Frontal cortex (tissue), 4 donors: ENCODE measurements at places on chromosomes 11 and 22.

DNA sequence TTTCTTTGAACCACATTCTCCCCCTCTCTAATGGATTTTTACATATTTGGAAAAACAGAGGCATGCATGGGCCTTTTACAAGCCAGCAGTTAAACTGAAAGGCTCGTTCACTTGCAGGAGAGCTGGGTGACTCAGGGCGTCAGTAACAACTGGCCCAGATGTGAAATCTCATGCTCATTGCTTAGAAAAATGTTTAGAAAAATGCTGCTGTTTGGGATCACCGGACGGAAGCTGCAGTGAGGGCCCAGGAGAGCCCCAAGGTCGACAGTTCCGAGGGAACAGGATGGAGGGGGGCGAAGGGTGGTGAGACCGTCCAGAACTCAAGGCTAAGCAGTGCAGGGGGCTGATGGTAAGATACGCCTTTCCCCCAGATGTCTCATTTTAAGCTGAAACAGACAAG lies 41.7 kb upstream of the SMTN start:
- DNase-seq, result no peak

- DNase-seq, result no peak
Measured at GRCh38 chr11:78295347-78295746, 106.6 kb downstream of the USP35 start.

DNA sequence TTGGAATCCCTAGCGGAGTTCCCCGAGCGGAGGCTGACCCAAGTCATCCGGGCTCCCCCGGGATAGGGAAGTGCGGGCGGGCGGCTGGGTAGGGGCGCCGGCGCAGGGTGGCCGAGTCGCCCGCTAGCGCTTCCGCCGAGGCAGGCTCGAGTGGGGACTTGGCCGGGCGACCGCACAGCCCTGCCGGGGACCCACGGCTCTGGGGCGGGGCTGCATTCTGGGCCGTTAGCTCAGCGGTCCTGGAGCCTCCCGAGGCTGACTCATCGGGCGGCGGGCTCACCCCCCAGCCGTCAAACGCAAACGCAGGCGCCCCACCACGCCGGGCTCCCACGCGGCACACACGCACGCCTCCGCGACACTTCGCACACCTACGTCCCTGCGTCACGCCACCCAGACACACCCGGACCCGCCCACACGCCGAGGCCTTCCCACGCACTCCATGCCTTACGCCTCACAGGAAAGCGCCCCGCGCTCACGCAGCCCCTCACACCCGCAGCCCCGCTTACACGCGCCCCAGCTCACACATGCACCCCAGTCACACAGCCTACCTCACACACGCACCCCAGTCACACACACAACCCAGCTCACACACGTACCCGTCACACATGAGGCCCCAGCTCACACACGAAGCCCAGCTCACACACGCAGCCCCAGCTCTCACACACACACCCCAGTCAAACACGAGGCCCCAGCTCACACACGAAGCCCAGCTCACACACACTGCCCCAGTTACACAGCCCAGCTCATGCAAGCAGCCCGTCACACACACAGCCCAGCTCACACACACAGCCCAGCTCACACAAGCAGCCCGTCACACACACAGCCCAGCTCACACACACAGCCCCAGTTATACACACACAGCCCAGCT lies 1.2 kb downstream of the PHLDB1 start:
- DNase-seq, result peak; percentile 48

DNA sequence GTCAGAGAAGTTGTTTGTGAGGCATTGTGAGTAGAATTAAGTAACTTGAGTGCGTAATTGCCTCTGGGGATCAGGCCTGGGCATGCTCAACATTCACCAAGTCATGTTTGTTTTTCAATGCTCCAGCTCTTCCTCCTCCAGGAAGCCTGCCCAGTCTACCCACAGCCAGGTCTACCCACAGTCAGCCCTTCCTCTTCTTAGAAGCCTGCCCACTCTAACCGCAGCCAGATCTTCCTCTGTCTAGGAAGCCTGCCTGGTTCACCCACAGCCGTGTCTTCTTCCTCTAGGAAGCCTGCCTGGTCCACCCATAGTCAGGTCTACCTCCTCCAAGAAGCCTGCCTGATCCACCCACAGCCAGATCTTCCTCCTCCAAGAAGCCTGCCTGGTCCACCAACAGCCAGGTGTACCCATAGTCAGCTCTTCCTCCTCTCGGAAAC lies 25.0 kb downstream of the LRP5 start:
- no peak for DNase-seq

GRCh38 chr22:48705917-48706605 lies 1121.6 kb downstream of the BRD1 start:
- DNase-seq, result no peak

GRCh38 chr11:15145151-15145550 lies 30.4 kb downstream of the INSC start:
- no peak for DNase-seq

DNA sequence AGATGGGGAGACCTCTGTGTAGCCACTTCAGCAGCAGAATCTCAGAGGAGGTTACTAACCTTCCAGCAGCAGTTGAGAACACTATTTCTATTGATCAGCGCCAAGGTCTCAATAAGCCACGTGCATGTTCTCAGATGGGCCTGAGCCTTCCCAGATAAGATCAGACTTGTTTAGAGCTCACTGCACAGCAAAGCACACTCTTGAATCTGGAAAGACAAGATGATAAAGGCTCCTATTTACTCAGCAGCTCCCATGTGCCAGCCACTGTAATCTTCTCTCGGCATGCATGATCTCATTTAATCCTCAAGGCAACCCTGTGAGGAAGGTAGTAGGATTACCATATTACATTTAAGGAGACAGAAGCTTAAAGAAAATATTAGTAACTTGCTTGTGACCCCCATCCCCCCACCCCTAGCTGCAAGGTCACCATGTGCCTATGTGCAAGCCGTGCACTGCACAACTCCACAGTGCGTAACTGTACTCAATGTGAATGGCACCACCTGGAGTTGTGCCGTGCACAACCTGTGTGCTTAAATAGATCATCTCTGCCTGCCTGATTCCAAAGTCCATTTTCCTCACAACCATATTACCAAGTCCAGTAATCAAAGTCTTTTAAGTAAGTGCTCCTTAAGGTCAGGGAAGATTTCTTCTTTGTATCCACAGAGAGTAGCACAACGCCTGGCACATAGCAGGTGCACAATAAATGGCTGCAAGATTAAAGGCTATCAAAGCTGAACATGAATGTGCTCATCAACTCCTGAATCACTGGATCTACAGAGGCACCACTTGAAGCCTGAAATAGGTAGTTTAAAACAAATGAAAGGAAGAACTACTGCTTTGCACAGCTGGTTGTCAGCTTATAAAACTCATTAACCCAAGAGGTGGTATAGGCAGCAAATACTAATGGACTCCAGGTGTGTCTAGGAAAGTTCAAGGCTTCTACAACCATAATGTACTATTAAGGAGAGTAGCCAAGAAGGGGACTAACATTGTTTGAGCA lies 293.8 kb downstream of the BUD13 start:
- no peak for DNase-seq

DNA sequence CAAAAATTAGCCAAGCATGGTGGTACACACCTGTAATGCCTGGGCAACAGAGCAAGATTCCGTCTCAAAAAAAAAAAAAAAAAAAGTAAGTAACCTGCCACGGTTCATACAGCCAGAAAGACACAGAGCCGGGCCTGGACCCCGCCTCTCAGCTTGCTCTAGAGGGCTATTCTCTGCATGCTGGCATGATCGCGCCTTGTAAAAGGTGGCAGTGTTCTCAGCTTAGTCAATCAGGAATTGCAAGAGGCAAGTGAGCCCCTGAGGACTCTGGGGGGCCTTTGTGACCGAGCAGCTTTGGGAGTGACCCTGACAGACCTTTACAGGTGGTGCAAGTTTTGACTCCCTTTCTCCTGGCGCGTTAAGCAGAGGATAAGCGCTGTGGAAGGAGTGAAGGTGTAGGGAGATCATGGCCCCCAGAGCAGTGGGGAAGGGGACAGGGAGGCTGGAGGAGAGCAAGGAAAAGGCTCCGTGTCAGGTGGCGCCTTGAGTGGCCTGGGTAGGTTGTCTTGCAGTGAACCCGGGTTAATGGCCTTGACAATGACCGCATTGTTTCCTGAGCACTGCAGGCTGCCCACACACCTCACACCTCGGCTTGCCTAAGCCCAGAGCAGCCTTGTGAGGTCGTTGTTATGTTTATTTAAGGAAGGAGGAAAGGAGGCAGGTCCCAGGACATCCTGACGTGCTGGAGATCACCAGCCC lies 48.9 kb downstream of the CDPF1 start:
- no peak for DNase-seq

DNA sequence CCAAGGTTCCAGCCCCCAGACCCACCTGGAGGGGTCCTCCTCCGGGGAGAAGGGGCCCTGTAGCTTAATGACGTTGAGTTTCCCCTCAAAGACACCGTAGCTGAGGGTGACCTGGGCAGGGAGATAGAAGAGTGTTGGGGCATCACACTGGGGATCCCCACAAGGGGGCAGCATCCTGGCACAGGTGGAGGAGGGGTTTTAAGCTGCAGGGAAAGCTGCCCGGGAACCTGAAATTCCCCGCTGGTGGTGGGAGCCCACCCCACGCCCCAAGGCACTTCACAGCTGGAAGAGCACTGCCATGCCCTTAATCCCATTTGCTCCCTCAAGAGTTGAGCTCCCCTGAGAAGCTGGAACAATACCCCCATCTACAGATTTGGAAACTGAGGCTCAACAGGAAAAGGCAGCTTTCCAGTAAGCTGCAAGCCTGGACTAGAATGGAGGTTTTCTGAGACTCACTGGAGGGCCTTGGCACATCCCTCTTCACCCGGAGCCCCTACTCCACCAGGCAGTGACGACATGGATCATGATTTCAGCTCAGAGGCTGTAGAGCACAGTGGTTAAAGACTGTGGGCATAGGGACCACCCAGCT lies 13.7 kb downstream of the MFNG start:
- DNase-seq, result no peak

GRCh38 chr22:35411102-35411501 lies 11.2 kb downstream of the MCM5 start:
- DNase-seq, result no peak

DNA sequence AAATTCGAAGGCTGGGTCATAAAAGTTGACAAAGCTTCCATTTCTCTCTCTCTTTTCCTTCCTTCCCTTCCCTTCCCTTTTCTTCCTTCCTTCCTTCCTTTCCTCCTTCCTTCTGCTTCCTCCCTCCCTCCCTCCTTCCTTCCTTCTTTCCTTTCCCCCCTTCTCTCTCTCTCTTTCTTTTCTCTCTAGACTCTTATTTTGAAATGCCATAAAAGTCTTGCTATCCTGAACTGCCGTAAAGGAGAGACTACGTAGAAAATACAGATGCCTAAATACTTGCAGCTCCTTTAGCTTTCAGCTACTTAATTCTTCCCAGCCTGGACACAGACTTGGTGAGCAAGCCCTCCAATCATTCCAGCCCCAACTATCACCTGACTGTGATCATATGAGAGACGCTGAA lies 1644.4 kb downstream of the FAM181B start:
- no peak for DNase-seq

GRCh38 chr11:65858681-65859087 lies 704 bp upstream of the CFL1 start:
- DNase-seq, result no peak

DNA sequence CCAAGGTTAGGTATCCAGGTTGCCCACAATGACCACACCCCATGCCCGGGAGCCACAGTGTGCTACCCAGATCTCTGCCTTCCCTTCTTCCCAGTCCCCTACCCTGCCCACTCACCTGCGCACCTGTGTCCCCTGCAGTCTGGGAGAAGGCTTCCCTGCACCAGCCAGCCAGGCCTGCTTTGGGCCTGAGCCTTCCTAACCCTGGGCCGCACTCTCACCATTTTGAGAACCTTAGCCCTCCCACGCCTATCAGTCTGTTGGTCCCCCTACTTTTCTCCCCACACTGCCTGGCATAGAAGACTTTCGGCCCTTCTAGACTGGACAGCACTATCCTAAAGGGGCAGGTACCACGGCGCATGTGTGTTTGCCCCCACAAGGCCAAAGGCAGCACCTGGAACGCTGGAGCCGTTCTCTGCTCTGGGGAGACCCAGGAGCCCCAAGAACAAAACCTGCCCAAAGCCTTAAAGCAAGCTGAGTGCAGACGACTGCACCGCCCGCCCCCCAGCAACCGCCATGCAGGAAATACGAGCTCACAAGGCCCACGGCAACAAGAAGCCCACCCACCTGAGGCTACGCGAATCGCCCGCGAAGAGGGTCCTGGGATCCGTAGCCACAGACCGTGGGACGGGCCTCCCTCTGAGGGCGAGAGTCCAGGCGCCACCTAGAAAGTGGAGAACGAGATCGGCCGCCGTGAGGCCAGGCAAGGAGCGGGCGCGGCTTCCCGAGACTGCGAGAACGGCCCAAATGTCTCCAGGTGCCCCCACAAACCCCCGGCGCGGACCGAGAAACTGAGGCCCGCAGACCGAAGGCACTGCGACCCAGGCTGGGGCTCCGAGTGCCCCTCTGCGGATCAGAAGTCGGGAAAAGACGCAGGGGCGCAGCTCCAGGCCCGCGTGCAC lies 546 bp downstream of the GNB1L start:
- DNase-seq, result no peak

- DNase-seq, result no peak
Measured at GRCh38 chr11:66892911-66893310, 36.0 kb downstream of the LRFN4 start.

DNA sequence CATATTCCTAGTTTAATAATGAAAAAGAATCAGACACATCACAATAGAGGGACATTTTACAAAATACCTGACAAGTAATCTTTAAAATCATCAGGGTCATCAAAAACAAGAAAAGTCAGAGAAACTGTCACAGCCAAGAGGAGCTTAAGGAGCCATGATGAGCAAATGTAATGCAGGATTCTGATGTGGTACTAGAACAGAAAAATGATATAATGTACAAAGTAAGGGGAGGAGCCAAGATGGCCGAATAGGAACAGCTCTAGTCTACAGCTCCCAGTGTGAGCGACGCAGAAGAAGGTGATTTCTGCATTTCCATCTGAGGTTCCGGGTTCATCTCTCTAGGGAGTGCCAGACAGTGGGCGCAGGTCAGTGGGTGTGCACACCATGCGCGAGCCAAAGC lies 198.0 kb upstream of the FAT3 start:
- DNase-seq, result no peak

DNA sequence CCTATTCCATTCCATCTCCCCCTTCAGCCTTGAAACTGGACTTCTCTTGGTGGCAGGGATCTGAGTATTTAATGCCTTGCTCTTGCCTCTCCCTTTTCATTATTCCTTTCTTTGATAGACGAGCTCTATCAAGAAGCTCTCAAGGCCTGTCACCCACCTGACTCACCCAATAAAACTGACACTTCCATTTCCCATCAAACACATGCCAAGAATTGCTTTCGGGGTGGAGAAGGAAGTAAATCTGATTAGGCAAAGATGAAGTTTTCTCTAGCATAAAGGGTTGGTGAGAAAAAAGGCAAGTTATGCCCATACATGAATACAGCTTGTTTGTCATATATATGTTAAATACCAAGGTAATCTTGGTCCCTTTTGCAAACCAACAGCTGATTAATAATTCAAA lies 34.9 kb upstream of the MYEOV start:
- DNase-seq, result no peak

GRCh38 chr11:127639916-127640315 lies 639.3 kb upstream of the KIRREL3 start:
- DNase-seq, result no peak

GRCh38 chr11:67700548-67701262 lies 26.3 kb upstream of the ALDH3B2 start:
- DNase-seq, result no peak

GRCh38 chr22:44741929-44742328 lies 10.4 kb upstream of the ARHGAP8 start:
- DNase-seq, result no peak
